Gastroesophageal sphincter (tissue), 4 donors: ENCODE measurements at places on chromosomes 4 and X. TPM values are rescaled to one million over a fixed set of nuclear protein-coding genes. Genes with fewer than 3 reads are reported as not detected.

The SH3RF1 gene
- 9.2 TPM for total RNA-seq

The TMEM31 gene
- total RNA-seq: not detected

DNA sequence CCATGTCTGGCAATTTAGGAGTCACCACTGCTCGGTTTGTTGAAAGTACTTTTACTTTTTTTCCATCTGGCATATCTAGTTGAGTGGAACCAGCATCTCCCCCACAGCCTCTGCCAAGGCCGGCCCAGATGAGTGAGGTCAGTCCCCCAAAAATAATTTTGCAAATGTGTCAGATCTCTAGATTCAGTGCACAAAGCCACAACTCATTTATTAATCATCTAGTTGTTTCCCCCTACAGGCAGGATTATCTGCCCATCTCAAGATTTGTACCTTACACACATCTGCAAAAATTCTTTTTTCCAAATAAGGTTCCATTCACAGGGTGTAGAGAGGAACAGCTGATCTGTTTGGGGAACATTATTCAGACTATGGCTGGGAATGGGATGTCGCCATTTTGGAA lies 174.0 kb upstream of the MXRA5 start:
- no peaks in the 10 kb centered on the region for H3K36me3 ChIP-seq
- ATAC-seq: no peak
- H3K4me3 ChIP-seq: no peak overlapping the region
- no peak overlapping the region for H3K27ac ChIP-seq
- no peaks in the 10 kb centered on the region for H3K4me1 ChIP-seq

DNA sequence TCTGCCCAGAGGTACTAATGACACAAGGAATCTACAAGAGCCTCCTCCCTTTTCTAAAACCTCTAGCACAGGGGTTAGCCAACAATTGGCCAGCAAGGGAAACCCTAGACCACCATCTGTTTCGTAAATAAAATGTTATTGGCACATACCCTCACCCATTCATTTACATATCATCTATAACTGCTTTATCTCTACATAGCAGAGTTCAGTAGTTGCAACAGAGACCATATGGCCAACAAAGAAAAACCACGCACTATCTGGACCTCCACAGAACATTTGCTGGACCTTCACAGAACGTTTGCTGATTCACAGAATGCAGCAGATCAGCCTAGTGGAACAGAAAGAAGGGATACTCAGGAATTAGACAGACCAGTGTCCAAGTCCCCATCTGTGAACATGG lies 9.4 kb downstream of the SLC2A9 start:
- peaks cover 26% of the 10 kb centered on the region for H3K4me1 ChIP-seq
- no peak overlapping the region for H3K4me3 ChIP-seq
- no peaks in the 10 kb centered on the region for H3K36me3 ChIP-seq
- ATAC-seq: no peak
- no peak overlapping the region for H3K27ac ChIP-seq

DNA sequence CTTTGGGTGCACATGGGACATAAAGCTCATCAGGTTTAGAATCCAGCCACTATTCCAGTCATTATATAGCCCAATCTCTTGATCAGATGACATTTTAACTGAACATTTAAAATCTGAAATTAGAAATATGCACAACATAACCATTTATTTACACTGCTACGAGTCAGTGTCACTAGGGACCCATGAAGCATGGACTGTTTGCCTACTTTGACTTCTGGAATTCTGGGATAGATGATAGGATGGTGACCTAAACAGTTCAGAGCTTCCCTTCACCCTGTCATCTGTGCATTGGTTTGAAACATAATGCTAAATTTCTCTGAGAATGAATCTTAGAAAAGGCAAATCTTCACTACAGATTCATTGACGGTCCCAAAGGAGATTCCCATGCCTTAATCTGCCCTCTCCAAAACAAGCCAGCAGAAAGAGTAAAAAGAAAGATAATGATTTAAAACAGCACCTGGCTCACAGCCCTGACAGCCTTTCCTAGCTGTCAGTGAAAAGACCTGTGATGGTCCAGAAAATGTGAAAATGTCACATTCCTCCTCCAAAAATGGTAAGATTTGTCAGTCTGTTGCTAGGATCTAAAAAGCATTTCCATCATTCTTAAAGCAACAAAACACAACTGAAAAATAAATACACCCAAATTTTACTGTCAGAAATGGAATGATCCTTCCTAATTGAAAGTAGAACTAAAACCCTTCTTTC lies 18.9 kb upstream of the HERC3 start:
- H3K36me3 ChIP-seq: no peaks in the 10 kb centered on the region
- H3K4me1 ChIP-seq: peaks cover 9% of the 10 kb centered on the region
- ATAC-seq: no peak
- no peak overlapping the region for H3K4me3 ChIP-seq
